ENCODE measurements at places on chromosomes 7 and 10.

DNA sequence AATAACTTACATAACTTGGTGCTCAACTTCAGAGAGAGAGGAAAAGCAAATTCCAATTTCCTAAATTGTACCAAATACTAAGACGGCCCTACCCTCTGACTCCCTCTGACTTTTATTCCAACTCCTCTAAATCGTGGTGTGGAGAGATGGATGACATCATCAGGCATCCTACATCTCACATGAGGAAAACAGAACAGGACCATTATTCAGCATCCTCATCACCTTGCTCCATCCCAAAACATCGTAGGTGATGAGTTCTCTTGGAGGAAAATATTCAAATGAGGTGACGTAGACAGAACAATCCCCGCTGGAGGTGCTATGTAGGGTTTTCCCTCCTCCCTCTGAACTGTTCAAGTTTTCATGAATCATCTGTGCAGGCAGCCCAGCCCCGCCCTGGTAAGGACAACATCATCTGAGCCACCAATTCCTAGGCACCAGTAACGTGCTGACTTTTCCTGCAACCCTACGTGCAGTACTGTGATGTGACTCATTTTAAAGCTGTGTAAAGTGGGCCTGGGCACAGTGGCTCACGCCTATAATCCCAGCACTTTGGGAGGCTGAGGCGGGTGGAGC is 167.2 kb downstream of the CALN1 start:
- no peak for DNase-seq

GRCh38 chr10:124543971-124544370 is 82.3 kb downstream of the LHPP start:
- no peak for DNase-seq

DNA sequence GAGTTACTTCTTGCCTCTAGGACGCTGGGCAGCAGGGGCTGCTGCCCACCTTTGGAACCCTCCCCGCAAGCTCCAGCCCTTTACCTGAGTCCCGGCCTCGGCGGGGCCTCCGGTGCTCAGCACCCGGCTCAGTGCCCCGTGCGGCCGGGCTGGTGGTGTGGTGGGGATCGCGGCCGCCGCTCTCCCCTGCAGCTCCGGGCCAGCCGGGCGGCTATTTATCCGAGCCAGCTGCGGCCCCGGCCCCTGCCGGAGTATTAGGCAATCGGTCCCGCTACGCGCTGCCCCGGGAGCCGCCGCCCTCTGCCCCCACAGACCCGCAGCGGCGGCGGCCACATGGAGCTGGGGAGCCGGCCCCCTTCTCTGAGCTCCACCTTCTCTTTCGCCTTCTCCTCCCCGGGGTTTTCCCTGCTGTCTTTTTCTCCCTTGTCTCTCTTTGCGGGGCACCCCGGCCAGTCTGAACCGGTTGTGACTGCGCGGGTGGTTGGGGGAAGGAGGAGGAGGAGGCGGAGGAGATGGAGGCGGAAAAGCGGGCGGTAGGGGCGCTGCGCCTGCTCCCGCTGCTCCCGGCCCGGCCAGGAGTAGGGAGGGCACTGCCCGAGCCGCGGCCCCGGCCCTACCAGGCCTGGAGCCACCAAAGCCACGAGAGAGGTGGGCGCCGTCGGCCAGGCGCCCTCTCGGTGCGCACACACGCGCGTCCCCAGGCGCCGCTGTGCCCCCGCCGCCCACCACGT is at the start of gene SLC16A9:
Gene SLC16A9 (minus strand): TSS at position 456 of the 731 bp plus-strand sequence. CDS start 25,559 bp downstream, outside the sequence.
- DNase-seq = no peak

DNA sequence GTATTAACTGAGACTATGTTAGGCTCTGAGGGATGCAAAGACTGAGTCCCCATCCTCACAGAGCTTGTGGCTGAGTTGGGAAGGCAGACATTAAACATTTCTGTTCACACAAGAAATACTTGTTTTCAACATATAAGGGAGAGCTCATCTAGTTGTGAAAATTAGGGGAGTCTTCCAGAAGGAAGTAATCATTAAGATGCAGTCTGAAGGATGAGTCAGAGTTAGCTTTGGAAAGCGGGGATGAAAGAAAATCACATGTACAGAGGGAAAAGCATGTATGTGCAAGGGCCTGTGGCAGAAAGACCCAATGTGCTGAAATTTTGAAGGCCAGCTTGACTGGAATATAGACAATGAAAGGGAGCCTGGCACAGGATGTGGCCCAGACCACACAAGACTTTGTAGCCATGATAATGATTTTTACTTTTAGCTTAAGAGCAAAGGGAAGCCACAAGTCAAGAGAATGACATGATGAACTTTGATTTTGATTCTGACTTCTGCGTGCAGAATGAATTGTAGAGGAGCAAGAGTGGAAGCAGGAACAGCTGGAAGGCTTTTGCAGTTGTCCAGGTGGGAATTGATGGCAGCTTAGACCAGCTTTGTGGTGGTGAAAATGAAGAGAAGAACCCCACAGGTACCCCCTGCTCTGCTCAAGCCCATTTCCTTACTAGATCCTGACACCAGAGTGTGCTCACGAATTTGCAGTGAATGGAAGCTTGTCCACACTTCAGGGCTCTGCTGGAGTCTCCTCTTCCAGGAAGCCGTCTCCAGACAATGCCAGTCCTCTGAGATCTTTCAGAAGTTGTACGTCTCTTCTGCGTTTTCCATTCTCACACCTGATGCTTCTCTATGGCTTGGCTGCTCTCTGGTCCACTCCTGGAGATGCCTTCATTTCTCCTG is 115.6 kb downstream of the ATXN7L1 start:
- DNase-seq = no peak

DNA sequence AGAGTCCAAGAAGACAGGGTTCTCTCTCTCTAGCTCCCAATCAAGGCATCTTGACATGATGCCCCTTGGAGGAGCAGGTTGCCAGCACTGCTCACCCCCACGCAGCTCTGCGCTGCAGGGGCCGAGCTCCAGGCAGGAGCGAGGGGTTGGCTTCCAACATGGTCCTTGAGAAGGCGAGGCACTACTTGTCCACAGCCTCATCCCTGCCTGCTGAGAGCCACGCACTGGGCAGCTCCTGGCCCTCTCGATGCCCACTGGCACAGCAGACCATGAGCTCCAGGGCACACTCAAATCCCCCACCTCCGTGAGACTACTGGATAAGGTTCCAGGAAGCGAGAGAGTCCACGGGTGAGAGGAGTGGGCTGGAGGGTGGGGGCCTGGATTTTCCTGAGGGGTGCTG is 31.1 kb downstream of the RAMP3 start:
- DNase-seq = no peak

DNA sequence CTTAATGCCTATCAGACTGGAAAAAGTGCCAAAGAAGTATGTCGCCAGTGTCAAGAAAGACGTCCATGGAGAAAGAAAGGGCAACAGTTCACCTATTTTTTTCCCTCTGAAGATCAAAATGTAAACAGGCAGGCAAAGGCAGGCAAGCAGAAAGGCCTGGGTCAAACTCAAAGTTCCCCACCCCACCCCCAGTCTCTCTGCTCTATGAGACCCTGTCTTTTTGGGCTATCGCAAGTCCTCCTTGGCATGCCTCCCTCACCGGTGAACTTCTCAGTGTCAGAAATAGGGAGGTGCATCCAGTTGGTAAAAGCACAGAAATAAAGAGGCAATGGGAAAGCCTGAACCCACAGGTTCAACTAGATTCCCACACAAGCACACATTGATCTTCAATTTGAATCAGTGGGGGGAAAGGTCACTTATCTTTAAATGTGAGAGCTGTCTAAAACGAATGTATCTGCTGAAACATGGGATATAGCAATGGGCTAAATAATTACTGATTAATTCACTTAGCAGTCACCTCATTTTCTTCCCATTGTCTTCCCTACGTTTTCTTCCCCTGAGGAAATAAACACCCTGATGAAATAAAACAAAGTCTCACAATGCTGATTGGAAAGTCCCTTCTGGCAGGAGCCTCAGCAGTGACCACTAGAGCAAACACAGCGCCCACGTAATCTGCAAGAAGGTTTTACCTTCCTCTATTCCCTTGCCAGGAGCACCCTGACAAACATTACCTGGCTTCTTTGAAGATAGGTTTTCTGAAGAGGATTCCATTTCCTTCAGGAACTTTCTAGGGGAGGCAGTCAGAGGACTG is 31.1 kb downstream of the JAZF1 start:
- no peak for DNase-seq

DNA sequence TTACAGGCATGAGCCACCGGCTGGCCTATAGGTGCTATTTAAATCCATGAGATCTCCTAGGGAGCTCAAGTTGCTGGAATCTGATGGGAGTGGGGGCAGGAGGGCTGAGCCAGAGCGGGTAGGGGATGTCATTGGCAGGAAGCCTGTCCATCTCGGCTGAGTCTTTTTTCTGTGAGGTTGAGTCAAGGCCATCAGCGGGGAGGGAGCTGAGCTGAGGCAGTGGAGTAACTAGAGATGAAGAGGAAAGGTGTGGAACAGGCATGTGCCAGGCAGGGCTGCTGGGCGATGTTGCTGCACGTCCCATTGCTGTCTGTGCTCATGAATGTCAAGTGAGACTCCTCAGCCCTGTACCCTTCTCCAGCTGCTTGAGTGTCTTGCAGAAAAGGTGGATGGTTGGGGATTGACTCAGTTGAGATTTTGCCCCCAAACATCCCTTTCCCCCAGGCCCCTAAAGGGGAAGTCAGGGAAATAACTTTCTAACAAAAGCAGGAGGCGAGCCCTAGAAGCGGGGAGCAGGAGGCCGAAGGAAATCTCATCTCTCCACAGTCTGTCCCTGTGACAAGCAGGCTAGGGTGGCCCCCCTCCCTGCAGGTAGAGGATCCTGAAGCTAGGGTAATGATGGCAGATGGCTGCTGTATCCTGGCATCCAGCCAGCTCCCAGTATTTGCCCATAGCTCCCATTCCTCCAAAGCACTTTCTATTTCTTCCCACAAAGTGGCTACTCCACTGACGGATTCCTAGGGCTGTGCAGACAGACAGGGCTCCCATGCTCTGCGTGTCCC is 5.4 kb downstream of the ATP6V1F start:
- DNase-seq = no peak
